ENCODE measurements at places on chromosomes 5 and 9.

GRCh38 chr9:76803083-76803482 is 38.8 kb downstream of the PCA3 start:
- DNase-seq: no peak

GRCh38 chr9:131995382-131995781 is 84.3 kb downstream of the MED27 start:
- DNase-seq: peak; percentile 71

- no peak for DNase-seq
Measured at GRCh38 chr5:71974622-71975021, 132.7 kb upstream of the MAP1B start.

GRCh38 chr5:53983568-53984460 is 326.6 kb downstream of the ARL15 start:
- peak; percentile 89 for DNase-seq

DNA sequence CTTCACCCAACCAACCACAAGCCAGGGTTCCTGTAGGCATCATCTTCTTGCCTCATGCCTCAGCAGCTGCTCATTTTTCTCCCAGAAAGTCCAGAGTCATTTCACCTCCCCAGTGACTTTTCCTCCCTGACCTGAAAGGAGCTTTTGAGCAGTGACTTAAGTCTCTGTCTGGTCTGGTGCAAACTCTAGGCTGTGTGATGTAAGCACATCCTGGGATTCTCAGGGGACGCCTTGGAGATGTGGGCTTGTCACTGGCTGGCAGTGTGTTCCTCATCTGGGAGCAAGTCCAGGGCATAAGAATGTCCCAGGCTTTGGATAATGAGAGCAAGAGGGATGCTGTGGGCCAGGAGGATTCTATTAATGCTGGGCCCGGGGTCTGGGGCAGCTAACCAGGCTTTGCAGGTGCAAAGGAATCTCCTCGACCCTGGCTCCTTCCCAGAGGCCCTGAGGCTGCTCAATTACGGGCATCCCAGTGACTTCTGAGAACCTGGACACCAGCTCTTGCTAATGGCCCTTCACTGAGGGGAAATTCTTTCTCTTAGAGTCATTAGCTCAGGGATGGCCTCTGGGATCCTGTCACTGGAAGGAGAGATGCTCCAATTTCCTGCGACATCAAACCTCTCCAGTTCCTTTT is 211.0 kb upstream of the PANK3 start:
- no peak for DNase-seq

DNA sequence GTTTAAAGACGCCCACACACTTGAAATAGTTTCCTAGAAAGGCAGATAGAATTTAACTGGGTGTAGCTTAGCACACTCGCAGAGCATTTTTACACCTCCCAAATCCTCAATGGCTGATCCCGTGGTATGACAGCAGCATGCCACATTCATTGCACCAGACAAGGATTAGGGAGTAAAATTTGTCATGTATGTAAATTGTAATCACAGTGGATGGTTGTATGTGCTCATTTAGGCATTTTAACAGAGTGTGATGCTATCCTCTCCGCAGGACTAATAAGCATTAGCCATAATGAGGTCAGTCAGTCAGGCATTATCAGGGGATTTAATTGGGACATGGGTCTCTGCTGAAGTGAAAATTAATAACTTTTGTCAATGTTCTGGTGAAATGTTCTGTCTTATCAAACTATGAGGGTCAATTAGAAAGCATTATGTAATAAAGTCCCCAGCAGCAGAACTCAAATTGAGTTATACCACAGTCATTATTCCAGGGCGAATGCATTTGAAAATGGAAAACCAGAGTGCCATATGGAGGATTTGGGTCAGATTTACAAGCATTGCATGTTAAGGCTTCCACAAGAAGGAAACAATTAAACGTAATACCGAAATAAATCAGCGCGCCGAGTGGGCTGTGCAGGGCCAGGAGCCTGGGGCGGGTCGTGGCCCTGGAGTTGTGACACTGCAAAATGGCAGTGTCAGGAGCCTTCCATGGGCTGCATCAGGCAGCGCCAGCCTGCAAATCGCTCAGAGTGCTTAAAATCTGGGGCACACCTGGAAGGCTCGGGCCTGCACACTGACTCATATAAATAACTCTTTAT is 602.2 kb downstream of the BNC2 start:
- DNase-seq: no peak

DNA sequence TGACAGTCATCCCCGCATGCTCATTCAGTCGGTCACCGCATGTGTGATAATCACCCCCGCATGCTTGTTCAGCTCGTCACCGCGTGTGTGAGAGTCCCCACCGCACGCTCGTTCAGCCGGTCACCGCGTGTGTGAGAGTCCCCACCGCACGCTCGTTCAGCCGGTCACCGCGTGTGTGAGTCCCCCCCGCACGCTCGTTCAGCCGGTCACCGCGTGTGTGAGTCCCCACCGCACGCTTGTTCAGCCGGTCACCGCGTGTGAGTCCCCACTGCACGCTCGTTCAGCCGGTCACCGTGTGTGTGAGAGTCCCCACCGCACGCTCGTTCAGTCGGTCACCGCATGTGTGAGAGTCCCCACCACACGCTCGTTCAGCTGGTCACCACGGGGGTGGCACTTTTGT is 3.5 kb downstream of the TRAF2 start:
- no peak for DNase-seq

DNA sequence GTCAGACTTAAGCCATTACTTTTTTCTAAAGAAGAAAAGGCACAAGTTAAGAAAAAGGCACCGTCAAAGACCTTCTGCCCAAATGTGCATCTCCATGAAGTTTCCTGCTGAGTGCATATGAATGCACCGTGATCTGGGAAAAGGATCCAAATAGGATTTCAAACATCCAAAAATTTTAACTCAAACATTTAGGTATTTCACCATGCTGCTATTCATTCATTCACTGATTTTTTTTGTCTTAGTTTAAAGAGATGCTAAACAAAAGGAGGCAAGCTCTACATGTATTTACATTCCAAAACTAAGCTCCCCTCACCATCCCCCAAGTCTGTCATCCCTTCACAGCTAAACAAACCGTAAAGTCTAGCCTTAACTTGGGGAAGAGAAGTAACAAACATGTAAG is 291.9 kb downstream of the ARL15 start:
- DNase-seq: no peak

GRCh38 chr9:136754626-136755301 is 3.3 kb downstream of the LCN8 start:
- DNase-seq: no peak

DNA sequence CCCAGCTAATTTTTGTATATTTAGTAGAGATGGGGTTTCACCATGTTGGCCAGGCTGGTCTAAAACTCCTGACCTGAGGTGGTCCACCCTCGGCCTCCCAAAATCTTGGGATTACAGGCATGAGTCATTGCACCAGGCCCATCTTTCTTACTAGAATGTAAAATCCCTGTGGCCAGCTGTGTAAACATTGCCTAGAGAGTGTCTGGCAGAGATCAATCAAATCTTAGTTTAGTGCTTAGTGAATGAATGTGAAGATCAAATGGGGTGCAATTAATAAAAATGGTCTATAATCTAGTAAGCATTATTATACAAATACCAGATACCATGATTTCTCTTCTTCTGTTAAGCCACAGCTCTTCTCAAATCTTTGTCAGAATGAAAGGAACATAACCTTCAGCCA is 289.9 kb downstream of the KCTD16 start:
- no peak for DNase-seq

GRCh38 chr9:126790561-126790960 is 14.3 kb upstream of the ZBTB43 start:
- DNase-seq: no peak

DNA sequence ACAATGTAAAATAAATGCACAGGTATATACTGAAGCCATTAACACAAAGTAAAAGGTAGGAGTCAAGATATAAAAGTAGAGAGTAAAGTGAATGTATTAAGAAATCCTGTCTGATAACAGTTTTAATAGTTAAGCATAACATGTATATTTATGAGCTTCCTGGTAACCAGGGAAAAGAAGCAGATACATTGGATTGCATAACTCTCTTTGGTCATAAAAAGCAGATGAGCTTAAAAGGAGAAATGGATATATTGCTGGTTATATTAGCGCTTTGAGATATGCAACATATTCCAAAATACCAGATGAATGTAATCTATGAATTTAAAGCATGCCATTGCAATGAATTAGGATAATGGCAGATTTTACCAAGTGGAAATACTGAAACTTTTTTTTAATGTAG is 6.2 kb upstream of the TNFSF8 start:
- no peak for DNase-seq

DNA sequence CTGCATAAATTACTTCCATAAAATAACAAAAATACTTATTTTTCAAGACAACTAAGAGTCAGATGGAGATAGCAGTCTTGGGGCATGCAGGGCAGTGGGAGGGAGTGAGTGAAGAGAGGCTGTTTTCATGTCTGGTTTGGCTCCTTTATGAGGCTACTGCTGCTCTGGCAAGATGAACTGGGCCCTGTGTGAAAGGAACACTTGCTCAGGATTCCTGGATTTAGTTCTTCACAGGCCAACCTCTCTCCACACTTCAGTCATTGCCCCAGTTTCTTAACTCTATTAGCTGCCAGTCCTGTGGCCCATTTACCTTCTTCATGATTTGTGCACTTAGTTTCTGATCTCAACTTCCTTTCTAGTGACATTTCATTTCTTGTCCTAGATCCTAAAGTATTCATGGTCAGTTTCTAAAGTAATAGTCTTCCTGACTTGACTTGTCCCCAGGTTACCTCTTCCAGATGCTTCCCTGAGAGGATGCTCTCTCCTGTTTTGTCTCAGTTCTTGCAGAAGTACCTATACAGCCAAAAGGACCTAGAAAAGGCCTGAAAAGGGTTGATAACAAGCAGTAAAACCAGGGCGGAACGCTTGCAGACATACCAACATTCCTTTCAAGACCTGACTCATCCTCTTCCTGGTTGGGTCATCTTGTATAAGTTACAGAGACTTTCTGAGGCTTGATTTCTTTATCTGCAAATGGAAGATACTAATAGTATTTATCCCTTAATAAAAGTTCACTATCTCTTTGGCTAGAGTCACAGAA is 77.0 kb upstream of the ZFAND5 start:
- peak; percentile 94 for DNase-seq

DNA sequence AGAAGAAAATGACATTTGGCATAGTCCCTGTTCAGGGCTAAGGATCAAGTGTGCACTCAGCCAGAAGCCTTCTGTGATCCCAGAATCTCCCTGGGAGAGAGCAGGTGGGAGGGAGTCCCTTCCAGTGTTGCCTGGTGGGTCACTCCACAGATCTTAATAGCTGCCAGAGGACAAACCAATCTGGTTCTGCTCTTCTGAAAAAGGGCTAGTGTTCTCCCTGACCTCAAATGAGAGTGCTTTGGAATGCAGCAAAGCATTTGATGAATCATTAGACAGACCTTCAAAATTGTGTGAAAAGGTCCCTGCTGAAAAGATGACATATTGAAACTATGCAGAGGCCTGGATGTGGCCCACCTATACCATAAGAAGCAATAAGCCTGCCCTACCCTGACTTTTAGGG is 339.7 kb downstream of the TMEM232 start:
- DNase-seq: peak; percentile 48

DNA sequence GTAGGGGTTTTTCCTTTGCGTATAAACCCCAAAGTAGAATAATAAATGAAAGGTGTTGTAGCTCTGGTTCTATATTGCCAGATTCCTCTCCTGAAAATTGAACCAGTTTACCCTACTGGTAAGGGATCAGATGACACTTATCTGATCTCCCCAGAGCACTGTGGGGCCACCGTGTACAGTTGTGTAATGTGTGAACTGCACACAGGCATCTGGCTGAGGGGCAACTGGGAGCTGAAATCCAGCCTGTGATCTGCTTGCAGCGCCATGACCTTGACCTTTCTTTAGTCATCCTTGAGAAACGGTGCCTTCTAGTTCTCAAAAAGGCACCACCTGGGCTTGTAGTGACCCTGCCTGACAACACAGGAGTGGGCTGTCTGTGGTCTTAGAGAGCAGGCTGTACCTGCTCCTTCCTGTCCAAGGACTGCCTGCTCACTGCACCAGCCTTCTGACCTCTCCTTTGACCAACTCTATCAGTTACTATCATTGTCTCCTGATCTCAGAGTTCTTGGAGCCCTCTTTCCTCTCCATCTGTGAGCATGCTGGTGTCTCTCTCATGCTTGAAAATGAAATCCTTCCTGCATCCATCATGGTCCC is 40.2 kb downstream of the PDE6A start:
- DNase-seq: no peak

GRCh38 chr5:74538206-74538661 is 102.3 kb downstream of the ENC1 start:
- DNase-seq: peak; percentile 30

DNA sequence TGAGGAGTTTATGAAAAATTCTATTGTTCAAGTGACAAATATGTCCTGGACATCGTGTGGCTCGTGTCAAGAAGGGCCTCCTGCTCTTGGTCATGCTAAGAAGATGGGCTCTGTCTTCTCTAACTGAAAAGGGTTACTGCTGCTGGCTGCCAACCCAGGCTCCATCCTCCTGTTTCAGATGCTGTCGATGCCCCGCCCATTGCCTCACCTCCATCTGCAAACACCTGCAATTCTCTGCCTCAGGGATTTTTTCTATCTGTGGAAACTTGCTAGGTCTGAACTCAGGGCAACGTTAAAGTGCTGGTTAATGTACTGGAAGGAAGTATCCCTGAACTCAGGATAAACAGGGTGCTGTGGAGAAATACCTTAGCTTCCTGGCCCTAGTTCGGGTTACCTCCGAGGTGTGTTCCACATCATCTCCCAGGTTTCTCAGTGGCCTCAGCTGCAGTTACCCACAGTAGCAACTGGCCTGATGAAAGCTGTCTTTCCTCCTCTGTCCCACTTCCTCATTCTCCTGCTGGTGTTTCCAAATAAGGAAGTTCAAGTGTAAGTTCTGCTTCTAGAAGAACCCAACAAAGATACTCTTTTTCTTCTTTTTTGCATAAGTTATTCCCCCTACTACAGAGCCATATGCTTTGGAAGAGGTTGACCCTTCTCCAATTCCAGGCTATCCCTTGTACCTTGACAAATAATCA is 151.7 kb upstream of the SMIM23 start:
- no peak for DNase-seq

DNA sequence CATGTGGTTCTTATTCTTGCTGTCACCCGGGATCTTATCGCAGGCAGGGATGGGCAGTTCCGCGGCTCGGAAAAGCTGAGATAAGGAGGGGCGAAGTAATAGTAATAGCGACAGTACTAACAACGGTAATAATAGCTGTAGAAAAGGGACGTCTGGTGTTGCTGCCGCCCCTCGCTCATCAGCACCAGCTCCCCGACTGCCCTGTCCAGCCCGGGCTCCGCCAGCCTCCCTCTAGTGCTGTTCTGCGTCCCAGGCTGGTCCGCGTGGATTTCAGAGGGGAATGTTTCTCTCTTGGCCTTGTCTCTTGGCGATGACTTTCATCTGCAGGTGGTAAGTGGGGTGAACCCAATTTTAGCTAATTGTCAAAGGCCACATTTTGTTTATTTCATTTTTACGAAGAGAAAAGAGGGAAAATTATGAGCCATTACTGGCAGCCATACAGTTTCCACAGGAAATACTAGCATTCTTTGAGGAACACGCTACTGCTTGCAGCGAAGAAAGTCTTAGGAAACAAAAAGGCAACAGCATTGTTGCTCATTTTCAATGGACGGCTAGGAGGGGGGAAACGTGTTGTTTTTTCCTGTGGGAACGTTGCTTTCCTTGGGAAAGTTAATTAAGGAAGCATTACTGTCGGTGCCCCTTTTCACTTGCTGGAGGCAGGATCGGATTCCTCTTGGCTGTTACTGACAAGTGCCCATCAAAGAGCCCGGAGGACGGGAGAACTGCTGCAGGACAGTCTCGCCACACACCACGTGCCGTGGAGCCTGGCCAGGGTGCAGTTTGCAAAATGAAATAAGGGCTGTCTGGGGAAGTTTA is 762 bp downstream of the SNCAIP start:
- DNase-seq: peak; percentile 25
